ENCODE measurements at places on chromosomes 5 and 9. TPM values are rescaled to one million over a fixed set of nuclear protein-coding genes. Genes with fewer than 3 reads are reported as not detected.

DNA sequence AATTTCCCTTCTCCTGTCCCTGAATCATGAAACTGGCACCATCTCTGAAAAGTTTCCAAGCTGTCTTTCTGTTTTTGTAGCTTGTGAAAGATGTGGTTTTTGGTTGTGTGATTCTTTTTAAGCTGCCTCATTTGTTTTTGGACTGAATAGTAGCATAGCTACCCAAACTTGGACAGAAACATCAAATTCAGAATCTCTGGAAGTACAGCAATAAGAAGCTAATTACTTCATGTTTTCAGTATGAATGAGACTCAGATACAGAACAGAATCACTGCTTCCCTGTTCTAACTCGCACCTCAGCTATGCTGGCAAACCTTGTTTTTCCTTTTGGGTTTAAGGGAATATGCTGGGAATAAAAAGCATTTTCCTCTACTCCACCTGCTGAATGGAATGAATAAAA lies 101.0 kb downstream of the FGF1 start:
- no peak for DNase-seq

PFN3 gene
- total RNA-seq: not detected

GRCh38 chr5:33340195-33340594 lies 100.6 kb upstream of the TARS1 start:
- DNase-seq: peak; percentile 41

PCDHGA3 gene
- 0.54 TPM for total RNA-seq

GRCh38 chr9:69715096-69715495 lies 42.9 kb upstream of the APBA1 start:
- DNase-seq: no peak

GRCh38 chr5:96718635-96719077 lies 56.5 kb downstream of the CAST start:
- no peak for DNase-seq

- DNase-seq: no peak
These were observed 7.5 kb downstream of the EPB41L4B start for GRCh38 chr9:109313351-109313750.

ZBTB26 gene
- total RNA-seq: 15.5 TPM

DNA sequence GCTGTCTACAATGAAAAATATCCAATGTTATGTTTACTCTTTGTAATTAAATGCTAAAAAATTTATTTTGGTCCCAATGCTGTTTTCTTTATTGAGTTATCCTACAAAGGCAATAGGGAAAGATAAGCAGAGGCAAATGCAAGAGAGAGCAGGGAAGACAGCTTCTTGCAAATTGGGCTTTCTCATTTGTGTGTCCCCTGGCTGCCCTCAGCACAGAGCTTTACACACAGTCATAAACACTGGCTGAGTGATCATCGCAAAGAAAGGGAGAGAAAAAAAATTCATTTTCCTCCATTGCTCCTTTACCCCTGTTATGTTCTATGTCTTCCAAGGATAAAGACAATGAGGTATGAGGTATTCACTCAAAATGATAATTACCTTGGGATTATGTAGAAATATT lies 2.3 kb upstream of the TSSK1B start:
- no peak for DNase-seq

DNA sequence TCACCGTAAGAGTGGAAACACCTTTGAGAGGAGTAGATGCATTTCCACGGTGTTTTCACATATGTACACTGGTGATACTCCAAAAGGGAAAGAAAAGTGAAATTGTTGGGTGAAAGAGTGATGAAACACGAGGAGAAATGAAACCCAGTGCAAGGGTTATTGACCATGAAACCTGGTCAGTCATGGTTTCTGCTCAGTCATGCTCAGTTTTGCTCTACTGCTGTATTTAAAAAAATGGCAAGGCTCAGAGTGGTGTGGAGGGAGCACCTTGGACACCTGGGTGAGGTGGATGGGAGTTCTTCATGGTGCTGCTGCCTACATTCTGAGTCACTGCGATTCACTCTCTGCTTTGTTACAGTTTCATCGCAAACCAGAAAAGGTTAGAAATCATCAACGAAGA lies 32.3 kb downstream of the NTRK2 start:
- no peak for DNase-seq

SLC28A3 gene
- 0.06 TPM for total RNA-seq

- no peak for DNase-seq
These were observed 96.2 kb downstream of the ARHGEF28 start for GRCh38 chr5:73722231-73722630.

C9orf40 gene
- total RNA-seq: 19.0 TPM

GRCh38 chr5:60594715-60595477 lies 105.1 kb downstream of the DEPDC1B start:
- DNase-seq: no peak

OR13C4 gene
- total RNA-seq: not detected

DNA sequence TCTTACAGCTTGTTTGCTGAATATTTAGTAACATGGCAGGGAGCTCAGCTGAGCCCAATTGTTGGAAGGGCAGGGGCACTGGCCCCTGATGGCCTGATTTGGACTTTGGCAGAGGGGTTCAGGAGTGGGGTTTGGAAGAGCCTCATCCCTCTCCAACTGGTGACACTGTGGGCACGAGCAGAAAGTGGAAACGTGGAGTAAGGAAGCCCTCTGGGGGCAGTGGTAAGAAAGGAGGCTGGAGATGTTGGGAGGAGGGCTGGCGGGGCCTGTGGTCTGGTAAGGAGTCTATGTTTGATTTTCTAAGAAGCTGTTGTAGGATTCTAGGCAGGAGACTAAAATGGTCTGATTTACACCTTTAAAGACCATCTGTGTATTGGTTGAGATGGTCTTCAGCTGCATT lies 208.9 kb downstream of the HSPA4 start:
- no peak for DNase-seq

DNA sequence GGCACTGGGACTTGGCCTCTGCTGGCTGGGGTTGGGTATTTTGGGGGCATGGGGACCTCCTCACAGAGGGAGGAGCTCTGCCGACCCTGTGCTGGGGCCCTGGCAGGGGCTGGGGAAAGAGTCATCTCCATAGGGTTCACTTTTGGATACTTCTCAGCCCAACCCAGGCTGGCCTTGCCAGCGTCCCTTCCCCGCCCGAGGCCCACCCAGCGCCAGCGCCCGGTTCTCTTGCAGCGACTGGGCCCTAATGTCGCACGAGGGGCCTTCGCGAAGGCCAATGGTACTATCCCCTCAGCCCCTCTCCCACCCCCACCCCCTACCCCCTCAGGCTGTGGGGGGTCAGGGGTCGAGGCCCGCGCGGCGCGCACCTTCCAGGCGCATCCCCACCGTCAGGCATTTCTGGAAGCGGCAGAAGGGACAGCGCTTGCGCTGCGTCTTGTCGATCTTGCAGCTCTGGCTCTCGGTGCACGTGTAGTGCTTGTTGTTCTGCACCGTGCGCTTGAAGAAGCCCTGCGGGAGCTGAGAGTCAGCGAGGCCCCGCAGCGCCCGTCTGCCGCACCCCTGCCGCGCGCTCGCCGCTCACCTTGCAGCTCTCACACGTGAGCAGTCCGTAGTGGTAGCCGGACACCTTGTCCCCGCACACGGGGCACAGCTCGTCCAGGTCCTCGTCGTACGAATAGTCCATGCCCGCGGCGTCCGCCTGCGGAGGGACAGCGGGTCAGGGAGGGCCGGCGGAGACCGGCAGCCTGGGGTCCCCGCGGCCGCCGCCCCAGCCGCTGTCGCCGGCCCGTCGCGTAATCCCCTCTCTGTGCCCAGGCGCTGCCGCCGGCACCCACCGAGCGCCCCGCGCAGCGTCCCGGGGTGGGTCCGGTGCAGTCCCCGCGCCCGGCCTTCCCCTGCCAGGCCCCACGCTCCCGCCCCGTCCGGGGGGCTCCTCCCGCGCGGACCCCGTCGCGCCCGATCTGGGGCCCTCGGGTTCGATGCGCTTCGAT lies 4.2 kb downstream of the NR5A1 start:
- DNase-seq: peak; percentile 64

HAVCR2 gene
- 0.19 TPM for total RNA-seq

DNA sequence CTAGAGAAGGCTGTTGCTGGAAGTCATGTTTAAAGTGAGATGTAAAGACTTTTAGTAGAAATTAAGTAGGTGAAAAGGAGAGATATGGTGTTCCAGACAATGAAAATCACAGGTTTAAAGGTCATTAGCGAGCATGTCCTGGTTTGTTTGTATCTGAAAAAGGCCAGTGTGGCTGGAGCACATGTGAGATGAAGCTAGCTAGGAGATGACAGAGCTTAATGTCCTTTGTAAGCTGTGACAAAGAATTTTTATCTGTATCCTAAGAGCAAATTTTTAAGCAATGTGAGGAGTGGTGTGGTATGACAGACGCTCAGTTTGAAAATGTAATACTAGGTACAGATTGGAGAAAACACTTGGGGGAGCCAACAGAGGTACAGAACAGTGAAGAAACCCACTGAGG lies 567.2 kb upstream of the ARRDC3 start:
- no peak for DNase-seq

DNA sequence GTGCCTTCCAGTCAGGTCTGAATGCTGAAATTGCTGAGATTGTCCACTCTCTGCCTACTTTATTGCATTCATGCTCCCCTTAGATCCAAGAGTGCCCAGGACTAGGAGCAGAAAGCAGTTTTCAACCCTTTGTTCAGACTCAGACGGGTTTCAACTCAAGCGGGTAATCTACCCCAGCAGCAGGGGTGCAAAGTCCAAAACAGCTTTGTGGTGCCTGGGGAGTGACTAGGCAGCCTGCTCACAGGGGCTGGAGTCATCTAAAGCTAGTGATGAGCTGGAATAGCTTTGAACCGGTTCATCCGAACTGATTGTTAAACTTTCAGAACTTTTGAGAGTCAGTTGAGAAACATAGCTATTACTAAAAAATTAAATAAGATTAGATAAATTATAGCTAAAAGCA lies 71.0 kb upstream of the IQGAP2 start:
- DNase-seq: peak; percentile 36

SLC36A3 gene
- not detected for total RNA-seq

DNA sequence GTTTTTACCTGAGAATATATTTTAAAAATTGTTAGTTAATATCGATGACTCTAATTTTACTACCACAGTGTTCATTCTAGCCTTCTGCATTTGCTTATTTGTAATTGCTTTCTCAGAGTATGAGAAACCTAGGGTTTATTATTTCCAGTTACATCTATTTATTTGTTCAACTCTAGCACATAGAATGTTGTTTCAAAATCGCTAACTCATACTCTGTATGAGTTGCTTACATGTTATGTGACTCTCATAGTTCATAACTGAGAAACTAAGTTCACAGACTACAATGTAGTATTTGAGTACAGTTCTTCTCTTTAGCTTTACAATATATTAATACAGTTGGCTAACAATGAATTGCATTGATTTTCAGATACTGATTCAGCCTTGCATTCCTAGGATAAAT lies 103.2 kb downstream of the MACROH2A1 start:
- no peak for DNase-seq

SLCO6A1 gene
- 0.51 TPM for total RNA-seq

All from neural progenitor cell (in vitro differentiated cells).